ENCODE measurements at places on chromosomes 16 and 17. TPM values are rescaled to one million over a fixed set of nuclear protein-coding genes. Genes with fewer than 3 reads are reported as not detected.

The GNAO1 gene
- total RNA-seq: 113 TPM

The CPHXL2 gene
- not detected for total RNA-seq

DNA sequence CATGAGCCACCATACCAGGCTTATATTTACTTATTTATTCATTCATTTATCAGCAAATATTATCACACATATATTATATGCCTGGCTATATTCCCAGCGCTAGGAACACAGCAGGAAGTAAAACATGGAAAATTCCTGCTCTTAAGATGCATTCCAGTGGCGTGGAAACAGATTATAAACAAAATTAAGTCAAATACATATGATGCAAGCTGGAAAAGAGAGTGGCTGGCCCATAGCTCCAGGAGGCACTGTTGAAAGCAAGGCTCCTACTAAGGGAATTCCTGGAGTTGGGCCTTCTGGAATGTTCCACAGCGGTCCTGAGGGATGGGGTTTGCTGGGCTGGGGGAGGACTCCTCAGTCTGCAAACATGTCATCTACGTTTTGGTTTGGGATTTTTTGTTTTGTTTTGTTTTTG is 18.4 kb downstream of the ADCY9 start:
- no peak for DNase-seq

The SARM1 gene
- total RNA-seq: 12.8 TPM

- peak; percentile 76 for DNase-seq
Observed at GRCh38 chr17:66451188-66452149, 149.1 kb downstream of the PRKCA start.

- DNase-seq: no peak
Observed at GRCh38 chr16:57801098-57801808, 1.0 kb downstream of the KIFC3 start.

The EVPL gene
- 22.6 TPM for total RNA-seq

- no peak for DNase-seq
Observed at GRCh38 chr16:5516115-5516514, 418.5 kb upstream of the EEF2KMT start.

The XAF1 gene
- total RNA-seq: 25.4 TPM

DNA sequence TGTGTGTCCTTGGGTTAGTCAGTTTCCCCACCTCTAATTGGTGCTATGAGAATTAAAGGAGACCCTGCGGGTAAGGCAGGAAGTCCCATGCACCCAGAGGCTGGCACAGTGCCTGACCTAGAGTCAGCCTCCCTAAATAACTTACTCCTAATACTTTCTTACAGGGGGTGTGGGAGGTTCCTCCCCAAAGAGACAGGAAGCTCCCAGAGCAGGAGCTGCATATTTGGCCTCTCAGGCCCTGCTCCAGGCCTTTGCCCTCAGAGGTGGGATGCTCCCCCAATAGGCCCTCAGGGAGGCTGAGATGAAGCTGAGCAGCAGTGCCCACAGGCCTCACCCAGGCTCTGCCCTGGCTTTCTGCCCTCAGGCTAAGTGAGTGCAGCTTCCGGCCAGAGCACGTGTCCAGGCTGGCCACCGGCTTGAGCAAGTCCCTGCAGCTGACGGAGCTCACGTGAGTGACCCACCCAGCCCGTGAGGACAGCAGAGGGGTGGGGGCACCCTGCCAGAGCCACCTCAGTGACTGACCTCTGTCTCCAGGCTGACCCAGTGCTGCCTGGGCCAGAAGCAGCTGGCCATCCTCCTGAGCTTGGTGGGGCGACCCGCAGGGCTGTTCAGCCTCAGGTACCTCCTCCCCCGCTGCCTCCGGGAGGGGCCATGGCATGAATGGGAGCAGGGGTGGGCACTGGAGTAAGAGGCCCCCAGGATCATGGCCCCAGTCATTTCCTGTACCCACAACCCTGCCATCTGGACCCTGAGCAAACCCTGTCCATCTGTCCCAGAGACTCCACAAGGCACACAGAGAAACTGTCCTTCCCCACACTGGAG is 31.1 kb upstream of the CPNE2 start:
- DNase-seq: peak; percentile 14

- no peak for DNase-seq
Observed at GRCh38 chr16:70804734-70805169, 3.8 kb upstream of the VAC14 start.

The ZNF830 gene
- total RNA-seq: 12.6 TPM

DNA sequence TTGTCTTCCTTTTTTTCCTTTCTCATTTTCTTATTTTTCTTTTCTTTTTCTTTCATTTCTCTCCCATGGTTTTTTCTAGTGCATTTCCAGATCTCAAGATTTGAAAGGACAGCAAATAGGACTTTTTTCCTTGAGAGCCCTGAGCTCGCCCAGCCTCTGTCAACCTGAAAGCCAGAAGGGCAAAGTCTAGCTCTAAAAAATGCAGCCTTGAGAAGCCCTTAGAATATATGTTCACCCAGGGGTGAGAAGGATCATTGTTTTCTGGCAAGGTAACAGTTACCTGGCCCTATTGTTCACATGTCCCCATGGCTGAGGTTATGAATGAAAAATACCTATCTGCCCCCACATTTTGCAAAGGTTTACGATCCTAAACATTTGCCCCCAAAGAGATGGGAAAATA is 218.4 kb downstream of the IRX3 start:
- peak; percentile 14 for DNase-seq

The DBF4B gene
- total RNA-seq: 4.9 TPM

GRCh38 chr16:12228602-12229499 is 252.3 kb downstream of the SNX29 start:
- DNase-seq: peak; percentile 86

- DNase-seq: no peak
Observed at GRCh38 chr16:6095414-6095813, 997.8 kb upstream of the EEF2KMT start.

The CAMTA2 gene
- total RNA-seq: 56.6 TPM

DNA sequence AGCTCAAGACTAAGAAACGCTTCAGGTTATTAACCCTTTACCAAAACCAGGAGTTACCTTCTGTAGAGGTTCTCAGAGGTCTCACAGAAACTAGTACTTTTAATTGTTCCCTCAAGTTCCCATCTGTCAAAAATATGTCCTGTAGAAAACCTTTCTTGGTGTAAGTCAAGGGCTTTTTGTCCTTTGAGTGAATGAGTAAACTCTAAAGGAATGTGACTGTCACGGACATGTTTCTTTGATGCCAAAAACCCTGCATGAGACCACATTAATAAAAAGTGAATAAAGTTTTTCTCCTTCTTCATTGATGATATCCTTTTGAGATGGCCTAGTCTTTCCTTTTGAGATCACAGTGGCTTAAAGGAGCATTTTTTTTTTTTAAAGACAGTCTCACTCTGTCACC is 102.9 kb downstream of the NLK start:
- DNase-seq: no peak

DNA sequence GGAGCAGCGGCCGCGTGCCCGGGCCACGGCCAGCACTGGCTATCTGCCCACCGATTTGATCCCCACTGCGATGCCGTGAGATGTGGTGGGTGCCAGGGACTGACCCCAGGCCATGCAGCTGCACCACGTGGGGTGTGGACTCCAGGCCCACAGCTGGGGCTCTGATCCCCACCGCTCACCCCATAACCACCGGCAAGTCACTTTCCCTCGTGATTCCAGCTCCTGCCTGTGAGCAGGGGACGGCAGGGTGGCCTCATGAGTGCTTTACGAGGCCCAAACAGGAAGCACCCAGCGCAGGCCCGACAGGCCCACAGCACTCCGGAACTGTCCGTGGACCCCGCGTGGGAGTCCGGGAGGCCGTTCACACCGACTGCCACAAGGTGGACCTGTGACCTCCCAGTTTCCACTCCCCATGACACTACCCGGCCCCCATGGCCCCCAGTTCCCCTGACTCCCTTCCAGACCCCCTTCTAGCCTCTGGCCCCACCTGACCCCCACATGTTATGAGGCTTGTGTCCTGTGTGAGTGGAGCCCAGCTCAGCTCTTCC is 616 bp downstream of the PTX4 start:
- DNase-seq: no peak

GRCh38 chr17:66548158-66548557 is 245.7 kb downstream of the PRKCA start:
- peak; percentile 28 for DNase-seq

DNA sequence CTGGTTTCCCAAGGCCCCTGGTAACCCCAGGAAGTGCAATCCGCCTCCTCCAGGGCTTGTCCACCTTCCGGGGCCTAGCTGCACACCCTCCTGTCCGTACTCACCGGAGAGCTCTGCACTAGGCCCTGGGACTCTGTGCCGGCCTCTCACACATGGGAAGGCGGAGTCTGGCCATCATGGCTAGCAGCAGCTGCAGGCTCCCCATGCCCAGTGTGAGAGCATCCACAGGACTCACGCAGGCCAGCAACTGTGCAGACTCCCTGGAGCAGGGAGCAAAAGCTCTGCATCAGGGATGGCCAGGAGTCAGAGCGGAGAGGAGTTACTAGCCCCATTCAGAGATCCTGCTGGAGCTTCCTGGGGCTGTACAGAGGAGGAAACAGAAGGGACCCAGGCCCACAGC is 20.2 kb downstream of the FOXN1 start:
- peak; percentile 57 for DNase-seq

DNA sequence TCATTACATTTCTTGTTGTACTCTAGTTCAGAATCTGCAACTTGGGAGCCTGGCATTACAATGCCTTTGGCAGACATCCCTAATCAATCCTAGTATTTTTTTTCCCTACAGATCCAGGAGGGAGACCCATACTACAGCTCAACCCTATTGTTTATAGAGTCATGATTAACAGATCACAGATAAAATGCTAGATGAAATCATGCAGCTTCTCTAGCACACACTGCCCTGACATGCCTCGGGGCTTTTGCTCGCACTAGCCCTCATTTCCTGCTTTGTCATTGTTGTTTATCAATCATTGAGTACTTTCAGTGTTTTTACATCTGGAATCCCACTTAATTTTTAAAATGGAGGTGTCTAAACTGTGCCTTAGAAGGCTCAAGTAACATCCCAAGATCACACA is 412.5 kb downstream of the CA10 start:
- no peak for DNase-seq

- DNase-seq: no peak
Observed at GRCh38 chr16:84068783-84069462, 26.3 kb upstream of the SLC38A8 start.

The DHRS7C gene
- total RNA-seq: not detected

GRCh38 chr16:89268987-89269735 is 51.7 kb downstream of the ZNF778 start:
- no peak for DNase-seq

- no peak for DNase-seq
Observed at GRCh38 chr16:89953671-89954406, 5.3 kb downstream of the DEF8 start.

The TMEM100 gene
- 14.2 TPM for total RNA-seq

The EVI2A gene
- 6.0 TPM for total RNA-seq

GRCh38 chr17:67676305-67676704 is 41.4 kb upstream of the NOL11 start:
- no peak for DNase-seq

GRCh38 chr17:4880857-4881256 is 18.5 kb upstream of the C17orf107 start:
- no peak for DNase-seq

The GRAPL gene
- 4.4 TPM for total RNA-seq

The PPP1R27 gene
- total RNA-seq: not detected

GRCh38 chr17:67636834-67637520 is 80.8 kb upstream of the NOL11 start:
- no peak for DNase-seq

- DNase-seq: no peak
Observed at GRCh38 chr16:86320237-86320595, 190.1 kb upstream of the FOXF1 start.

GRCh38 chr16:22191532-22192260 is 14.4 kb upstream of the EEF2K start:
- DNase-seq: no peak

GRCh38 chr17:44268709-44269534 is 987 bp upstream of the SLC4A1 start:
- DNase-seq: no peak

The ICAM2 gene
- 6.9 TPM for total RNA-seq

The AATF gene
- total RNA-seq: 35.6 TPM

The ADGRG1 gene
- 37.0 TPM for total RNA-seq

The KLHL10 gene
- total RNA-seq: 0.73 TPM

- DNase-seq: no peak
Observed at GRCh38 chr16:61148930-61149329, 887.3 kb downstream of the CDH8 start.

DNA sequence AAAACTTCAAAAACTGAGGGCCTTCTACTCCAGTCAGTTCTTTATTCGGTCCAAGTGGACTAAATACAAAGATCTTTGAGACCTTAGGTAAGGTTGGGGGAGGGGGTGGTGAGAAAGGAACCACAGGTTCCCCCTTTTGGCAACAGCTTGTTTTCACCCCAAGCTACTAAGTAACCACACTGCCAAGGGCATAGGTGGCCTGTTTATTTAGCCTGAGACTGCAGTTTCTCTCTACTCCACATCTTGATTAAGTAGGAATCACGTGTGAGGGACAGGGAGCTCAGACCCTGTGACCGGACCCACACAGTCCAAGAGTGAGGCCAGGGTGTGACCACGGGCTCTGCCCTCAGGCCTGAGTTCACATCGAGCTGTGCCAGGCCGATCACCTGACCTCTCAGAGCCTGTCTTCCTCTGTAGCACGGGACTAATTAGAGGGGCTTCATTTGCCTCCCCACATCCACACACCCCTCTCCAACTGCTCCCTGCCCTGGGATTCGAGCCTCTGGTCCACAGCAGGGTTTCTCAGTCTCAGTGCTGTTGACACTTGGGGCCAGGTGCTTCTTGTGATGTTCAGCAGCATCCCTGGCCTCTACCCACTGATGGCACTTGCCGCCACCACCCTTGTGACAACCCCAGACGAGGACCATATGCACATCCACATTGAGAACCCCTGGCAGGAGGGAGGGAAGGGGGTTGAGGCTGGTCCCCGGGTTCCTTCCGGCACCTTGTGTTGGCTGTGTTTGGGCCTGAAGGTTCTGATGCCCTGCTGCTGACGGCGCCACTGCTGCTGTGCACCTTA is 17.8 kb downstream of the ST6GALNAC2 start:
- no peak for DNase-seq

GRCh38 chr17:78132084-78132676 is 1.6 kb downstream of the TMC8 start:
- peak; percentile 82 for DNase-seq

DNA sequence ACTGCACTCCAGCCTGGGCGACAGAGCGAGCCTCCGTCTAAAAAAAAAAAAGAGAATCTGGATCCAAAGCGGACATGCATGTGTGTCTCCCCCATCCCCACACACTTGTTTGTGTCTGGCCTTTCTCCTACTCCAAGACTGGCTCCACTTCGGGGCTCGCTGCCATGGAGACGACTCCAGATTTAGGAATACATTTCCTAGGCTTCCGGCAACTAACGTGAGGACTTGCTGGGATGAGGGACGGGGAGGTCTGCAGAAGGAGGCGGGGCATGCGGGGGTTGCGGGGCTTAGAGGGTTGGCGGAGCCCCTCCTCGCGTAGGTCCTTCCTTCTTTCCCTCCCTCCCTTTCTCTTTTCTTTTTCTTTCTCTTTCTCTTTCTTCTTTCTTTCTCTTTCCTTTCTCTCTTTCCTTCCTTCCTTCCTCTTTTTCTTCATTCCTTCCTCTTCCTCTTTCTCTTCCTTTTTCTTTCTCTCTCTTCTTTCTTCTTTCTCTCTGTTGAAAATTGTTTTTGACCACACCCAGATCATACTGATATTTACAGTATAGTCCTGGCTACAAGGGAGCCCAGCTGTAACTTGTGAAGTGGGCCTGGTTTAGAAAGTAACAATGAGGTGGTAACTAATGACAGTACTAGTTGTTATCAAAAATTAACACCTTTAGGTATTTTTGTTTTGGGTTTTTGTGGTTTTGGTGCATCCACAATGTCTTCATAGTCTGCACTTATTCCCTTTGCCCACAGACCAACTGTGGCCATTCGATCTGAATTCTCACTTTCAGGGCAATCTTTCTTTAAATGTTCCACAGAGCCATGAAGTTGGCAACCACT is 25.2 kb downstream of the MIS12 start:
- no peak for DNase-seq
